ENCODE measurements at places on chromosomes 2 and 18. TPM values are rescaled to one million over a fixed set of nuclear protein-coding genes. Genes with fewer than 3 reads are reported as not detected.
A peak's percentile ranks its signal among the peaks of the same experiment; 100 is the strongest.

DNA sequence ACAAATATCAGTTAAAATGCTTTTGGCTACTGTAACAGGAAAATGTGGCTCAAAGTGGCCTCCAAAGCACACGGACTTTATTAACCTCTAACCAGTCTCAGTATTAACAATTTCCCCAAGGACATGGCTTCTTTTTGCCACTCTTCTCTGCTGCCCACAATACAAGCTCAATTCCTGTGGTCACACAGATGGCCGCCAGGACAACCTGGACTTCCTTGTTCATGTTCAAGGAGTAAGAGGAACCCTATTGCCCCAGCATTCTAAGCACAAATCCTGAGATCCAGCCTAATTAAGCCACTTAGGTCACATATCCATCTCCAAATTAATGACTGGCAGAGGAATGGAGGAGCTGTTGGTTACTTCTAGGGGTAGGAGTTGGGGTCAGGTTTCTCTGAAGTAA, 38.2 kb downstream of the AOX1 start:
- peaks cover 27% of the 10 kb centered on the region for H3K36me3 ChIP-seq
- H3K27ac ChIP-seq = no peak overlapping the region
- no peak for DNase-seq
- H3K4me3 ChIP-seq = no peak overlapping the region
- H3K4me1 ChIP-seq = no peaks in the 10 kb centered on the region
- H3K27me3 ChIP-seq = no peaks in the 10 kb centered on the region

DNA sequence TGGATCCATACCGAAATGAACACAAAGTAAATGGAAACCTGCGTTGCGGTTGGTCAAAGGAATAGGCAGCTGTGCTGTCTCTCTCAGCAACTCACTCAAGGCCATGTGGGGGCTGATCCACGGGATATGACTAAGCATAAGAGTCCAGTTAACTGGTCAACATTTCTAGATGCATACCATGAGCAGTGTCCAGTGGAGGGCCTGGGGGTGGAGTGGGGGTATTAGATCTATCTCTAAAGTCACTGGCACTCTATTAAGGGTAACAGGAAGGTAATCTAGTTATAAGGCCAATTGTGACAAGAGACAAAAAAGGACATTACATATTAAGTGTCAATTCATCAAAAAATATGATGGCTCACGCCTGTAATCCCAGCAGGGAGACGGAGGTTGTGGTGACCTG, 136.8 kb downstream of the TTC32 start:
- DNase-seq = no peak
- no peaks in the 10 kb centered on the region for H3K27me3 ChIP-seq
- H3K4me3 ChIP-seq = no peak overlapping the region
- no peaks in the 10 kb centered on the region for H3K4me1 ChIP-seq

DNA sequence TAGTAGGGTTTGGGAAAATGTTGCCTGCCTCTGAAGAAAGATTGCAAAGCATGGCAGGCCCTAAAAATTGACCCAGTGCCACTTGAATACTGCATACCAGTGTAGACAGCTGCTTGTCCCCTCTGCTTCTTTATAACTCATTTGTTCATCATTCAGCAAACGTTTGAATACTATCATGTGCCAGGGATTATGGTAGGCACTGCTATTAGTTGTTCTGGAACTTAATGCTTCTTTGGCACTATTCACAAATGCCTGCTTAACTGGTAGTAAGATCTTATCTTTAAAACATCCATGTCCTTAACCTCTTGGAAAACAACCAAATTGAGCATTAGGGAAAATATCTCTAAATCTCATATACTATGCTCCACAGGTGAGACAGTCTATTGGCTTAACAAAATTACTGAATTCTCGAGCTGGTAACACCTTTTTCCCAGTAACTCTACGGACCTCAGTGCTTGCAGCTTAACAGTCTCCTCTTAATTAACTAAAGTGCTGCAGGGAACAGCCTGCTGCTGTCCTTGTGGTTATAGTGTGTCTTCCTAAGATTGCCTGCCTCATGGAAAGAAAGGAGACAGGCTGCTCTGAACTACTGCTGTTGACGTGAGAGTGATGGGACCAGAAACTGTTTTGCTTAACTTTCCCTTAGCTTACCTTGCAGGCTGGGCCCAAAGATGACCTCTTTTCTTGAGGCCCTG, 93.2 kb downstream of the MIB1 start:
- H3K27me3 ChIP-seq = no peaks in the 10 kb centered on the region
- H3K4me3 ChIP-seq = no peak overlapping the region
- DNase-seq = no peak
- peaks cover 8% of the 10 kb centered on the region for H3K36me3 ChIP-seq
- peaks cover 27% of the 10 kb centered on the region for H3K4me1 ChIP-seq

DNA sequence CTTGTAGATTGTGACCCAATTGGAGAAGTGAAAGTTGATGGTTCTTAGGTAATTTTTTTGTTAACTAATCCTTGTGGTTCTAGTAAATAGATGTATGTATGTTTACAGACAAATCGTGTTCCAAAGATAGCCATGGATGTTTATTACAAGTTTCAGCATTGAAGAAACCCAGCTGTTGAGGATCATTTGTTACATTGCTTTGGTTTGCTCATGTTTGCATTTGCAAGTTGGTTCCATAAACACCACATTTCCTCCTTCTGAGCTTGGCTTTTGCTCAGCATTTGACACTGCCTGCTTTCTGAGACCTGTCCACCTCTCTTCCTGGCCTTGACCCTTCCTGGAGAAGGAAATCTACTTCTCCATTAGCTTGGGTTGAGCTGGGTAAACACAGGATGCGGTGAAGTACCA, 1.8 kb upstream of the CCDC68 start:
- DNase-seq = no peak
- H3K27ac ChIP-seq = no peak overlapping the region
- H3K4me1 ChIP-seq = peaks cover 3% of the 10 kb centered on the region
- no peak overlapping the region for H3K4me3 ChIP-seq
- no peaks in the 10 kb centered on the region for H3K36me3 ChIP-seq

DNA sequence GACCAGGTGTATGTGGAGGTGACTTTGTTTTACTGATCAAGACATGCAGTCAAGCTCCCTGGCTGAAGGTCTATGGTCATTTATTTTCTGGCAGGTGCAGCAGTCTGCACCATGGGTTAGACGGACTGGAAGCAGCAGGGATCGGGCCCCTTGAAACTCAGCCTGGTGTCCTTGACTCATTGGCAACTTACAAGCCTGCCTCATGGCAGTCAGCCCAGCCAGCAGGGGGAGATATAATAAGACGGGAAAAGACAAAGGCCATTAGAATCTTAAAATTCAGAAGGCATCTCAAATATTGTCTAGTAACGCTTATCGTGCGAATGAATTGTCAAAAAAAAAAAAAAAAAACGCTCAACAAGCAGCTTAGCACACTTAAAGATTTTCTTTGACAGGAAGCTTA, 308.2 kb downstream of the EN1 start:
- peak; percentile 75 for DNase-seq
- no peaks in the 10 kb centered on the region for H3K27me3 ChIP-seq
- H3K27ac ChIP-seq = no peak overlapping the region
- H3K4me1 ChIP-seq = no peaks in the 10 kb centered on the region
- no peak overlapping the region for H3K4me3 ChIP-seq

DNA sequence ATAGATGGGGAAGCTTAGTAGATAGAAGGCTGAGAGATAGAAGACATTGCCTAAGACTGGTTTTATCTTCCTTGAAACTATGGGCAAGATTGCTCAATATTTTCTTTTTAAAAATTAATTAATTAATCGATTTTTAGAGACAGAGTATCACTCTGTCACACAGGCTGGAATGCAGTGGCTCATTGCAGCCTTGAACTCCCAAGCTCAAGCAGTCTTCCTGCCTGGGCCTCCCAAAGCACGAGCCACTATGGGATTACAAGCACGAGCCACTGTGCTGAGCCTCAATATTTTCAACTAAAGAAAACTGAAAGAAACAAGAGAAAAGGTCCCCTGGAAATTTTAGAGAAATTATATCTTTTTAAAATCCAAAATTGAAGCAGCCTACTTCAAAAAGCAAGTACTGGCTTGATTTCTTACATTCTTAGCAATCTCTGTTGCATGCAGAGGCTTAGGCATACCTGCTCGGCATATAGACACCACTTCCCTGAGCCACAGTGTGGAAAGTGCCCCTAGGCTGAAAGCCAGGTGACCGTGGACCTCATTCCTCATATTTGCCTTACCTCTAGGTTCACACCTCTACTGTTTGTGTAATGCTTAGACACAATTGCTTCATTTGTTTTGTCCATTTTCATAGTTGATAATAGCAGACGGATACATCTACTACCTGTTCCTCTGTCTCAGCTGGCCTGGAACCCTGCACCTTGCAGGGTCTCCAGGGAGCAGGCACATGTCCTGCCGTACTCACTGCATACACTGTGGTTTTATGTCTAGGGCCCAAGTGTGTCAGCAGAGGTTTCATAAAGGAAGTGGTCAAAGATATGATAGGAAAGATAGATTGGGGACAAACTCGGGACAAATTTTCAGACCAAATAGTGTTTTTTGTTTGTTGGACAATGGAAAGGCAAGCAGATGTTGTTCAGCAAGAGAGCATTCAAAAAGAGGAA, 166.5 kb upstream of the ALPP start:
- peaks cover 24% of the 10 kb centered on the region for H3K36me3 ChIP-seq
- no peak overlapping the region for H3K27ac ChIP-seq
- no peak overlapping the region for H3K4me3 ChIP-seq
- no peak for DNase-seq

DNA sequence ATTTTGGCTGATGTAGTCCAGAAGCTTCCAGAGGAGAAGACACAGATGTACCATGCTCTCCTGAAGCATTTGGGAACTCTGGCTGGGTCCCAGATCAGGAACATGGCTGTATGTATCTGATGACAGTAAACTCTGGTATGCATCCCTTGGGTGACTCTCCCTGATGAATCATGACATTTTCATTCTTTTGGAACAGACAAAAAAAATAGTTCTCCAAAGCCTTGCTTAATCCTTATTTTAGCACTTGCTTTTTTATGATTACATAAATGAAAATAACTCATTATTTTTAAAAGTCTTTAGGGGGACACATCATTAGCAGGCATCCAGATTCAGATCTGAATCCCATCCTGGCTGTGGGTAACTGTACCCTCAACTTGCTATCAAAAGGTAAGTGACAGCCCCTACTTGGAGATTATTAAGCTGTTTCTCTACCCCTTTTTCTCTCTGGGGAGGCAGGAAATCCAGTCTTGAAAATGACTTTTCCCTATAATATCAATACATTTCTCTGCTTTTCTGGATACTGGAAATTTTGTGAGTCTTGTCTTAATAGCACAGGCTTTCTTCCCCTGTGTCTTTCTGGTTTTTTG, 23.3 kb downstream of the AOX1 start:
- peak overlapping the region; percentile 48 for H3K27ac ChIP-seq
- no peak overlapping the region for H3K4me3 ChIP-seq
- no peaks in the 10 kb centered on the region for H3K27me3 ChIP-seq
- no peaks in the 10 kb centered on the region for H3K4me1 ChIP-seq
- H3K36me3 ChIP-seq = peaks cover 60% of the 10 kb centered on the region
- peak; percentile 92 for DNase-seq

- H3K4me3 ChIP-seq = no peak overlapping the region
- H3K27ac ChIP-seq = no peak overlapping the region
- DNase-seq = no peak
- H3K4me1 ChIP-seq = peaks cover 12% of the 10 kb centered on the region
- no peaks in the 10 kb centered on the region for H3K27me3 ChIP-seq
Observed at GRCh38 chr2:119243621-119244020, 20.0 kb downstream of the STEAP3 start.

GRCh38 chr18:71038196-71038595, 749.4 kb downstream of the SOCS6 start:
- no peaks in the 10 kb centered on the region for H3K27me3 ChIP-seq
- DNase-seq = no peak
- no peaks in the 10 kb centered on the region for H3K36me3 ChIP-seq
- no peak overlapping the region for H3K27ac ChIP-seq
- no peaks in the 10 kb centered on the region for H3K4me1 ChIP-seq

DNA sequence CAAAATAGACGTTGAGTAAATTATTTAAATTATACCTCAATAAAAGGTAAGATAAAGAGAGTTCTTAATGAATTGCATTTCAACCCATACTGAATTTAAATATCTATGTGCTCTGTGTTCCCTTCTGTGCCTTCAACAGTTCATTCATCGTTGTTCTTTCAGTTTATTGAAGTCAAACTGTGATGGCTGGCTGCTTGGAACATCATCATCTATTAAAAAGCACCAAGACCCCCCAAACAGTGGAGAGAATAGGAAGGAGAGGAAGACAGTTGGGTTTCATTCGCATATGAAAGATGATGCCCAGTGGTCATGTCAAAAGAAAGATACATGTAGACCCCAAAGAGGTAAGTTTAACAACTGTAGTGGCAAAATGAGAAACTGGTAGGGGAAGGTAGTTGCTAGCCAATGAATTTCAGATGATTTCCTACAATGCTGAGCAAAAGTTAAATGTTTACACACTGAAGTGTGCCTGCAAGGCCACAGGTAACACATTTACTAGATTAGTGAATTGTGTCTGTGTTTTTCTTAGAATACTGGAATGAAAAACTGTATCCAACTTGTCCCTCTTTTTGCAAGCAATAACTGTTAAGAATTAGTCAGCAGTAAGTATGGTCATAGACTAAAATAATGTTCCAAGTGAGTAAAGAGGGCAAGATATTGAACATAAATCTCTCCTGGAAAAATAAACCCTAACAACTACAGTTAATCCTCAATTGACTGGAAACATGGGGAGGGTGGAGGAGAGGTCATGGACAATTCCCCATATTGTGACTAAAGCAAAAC, 331.3 kb downstream of the KIAA1328 start:
- no peaks in the 10 kb centered on the region for H3K27me3 ChIP-seq
- H3K4me3 ChIP-seq = no peak overlapping the region
- H3K27ac ChIP-seq = no peak overlapping the region
- H3K4me1 ChIP-seq = no peaks in the 10 kb centered on the region
- H3K36me3 ChIP-seq = peaks cover 3% of the 10 kb centered on the region

PRADC1 gene
- total RNA-seq = 34.8 TPM

CRYGD gene
- not detected for total RNA-seq
